ENCODE measurements at places on chromosomes 16 and 17.
A peak's percentile ranks its signal among the peaks of the same experiment; 100 is the strongest.

GRCh38 chr16:11276896-11277593, 765 bp upstream of the PRM2 start:
- no peak for DNase-seq

DNA sequence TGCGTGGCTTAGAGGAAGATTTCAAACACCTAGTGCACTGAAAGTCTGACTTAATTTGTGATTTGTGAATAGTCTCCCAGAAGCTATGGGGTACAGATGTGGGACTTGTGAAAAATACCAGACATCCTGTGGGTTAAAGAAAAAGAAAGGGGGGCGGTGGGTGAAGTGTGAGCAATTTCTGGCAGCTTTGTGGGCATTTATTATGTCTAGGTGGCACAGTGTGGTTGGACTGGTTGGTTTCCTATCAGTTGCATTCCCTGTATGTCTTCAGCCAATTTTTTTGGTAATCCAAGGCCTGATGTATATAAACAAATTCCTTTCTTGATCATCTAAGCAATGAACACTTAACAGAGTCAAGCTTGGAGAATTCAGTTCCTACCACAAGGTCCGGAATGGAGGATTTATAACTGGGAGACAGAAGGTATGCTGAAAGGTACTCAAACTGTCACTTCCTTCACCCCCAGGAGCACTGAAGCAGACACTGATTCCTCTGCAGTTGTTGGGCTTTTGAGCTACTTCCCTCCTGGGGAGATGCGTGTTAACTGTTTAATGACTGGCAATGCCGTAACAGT, 211.6 kb downstream of the WWOX start:
- no peak for DNase-seq

GRCh38 chr17:69669441-69670178, 255.1 kb downstream of the MAP2K6 start:
- DNase-seq, result no peak

DNA sequence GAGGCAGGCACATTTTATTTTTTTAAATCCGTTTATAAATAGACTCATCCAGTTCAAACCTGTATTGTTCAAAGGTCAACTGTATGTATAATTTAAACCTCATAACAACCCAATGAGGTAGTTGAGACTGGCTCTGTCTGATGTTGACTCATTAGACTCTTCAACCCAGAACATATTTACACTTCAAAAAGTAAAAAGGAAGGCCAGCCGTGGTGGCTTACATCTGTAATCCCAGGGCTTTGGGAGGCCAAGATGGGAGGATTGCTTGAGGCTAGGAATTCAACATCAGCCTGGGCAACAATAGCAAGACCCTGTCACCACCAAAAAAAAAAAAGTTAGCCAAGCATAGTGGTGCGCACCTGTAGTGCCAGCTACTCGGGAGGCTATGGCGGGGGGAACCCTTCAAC, 32.5 kb upstream of the DHRS7B start:
- no peak for DNase-seq

DNA sequence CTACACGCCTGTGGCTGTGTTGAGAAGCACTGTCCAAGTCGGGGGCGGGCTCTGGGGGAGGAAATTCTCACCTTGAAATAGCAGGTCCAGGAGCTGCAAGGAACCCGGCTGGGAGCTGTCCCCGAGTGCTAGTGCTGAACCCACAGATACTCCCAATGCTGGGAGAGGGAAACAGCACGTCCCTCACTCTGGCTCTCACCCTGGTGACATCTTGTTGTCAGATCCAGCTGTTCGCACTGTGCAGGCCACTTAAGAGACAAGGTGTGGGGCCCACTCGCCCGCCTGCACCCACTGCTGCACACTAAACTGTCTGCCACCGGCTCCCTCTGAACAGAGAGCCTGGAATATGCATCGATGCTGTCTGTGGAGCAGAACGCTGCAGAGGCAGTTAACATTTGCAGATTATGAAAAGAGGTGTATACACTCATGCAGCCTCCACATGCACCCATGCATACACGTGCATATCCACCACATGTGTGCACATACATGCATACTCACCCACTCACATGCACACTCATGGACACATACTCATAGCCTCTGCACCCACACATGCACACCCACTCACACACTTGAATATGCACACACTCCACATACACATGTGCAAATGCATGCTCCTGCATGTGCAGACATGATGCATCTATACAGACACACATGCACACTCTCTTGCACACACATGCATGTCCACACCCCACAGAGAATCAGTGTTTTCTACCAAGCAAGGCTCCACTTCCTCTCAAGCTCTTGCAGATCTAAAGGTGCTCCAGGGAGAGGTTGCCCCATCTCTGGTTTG, 42.0 kb downstream of the MGAT5B start:
- no peak for DNase-seq

DNA sequence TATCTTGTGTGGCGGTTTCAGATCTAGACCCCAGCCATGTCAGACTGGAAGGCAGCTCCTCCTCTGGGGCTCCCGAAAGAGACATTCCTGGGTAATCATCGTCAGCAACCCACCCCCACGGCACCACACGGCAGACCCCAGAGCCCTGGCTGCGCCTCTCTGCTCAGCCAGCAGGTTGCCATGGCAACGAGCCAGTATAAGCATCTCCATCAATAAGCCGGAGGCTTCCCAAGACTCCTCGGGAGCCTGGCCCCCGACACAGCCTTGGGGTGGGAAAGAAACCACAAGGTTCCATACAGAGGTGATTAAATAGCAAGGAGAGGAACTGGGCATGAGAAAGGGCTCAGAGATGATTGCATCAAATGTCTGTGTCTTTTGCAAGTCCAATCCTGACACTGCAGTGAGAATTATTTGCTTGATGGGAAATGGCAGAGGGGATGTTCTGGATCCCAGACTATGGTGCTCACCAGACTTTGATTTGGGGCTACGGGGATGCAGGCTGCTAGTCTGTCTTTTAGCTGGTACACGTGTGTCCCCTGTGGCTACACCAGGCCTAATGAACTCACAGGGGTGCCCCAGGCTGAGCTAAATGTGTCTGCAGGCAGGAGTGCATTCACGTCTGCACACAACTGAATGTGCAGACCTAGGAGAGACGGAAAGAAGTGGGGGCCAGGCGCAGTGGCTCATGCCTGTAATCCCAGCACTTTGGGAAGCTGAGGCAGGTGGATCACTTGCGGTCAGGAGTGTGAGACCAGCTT, 320.5 kb upstream of the TNRC6C start:
- DNase-seq, result no peak

- DNase-seq, result no peak
These were observed 445.7 kb upstream of the MAF start for GRCh38 chr16:80046261-80046660.

DNA sequence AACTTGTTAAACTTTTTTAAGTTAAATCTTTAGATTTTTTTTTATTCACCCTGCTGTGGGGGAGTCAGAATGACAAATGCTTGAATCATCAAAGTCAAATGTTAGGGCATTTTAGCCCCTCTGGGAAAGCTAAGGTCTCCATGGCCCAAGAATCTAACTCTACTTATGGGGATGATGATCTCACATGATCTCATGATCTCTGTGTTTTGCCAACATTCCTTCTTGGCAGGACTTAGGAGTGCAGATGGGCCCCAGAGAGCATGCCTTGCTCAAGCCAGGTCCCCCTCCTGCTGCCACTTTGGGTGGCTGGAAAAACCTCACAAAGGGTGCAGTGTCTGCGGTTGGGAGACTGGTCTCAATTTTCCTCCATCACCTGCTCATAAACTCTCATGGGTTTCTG, 108.6 kb downstream of the PRKCB start:
- DNase-seq, result no peak

- no peak for DNase-seq
These were observed 222.4 kb upstream of the AXIN2 start for GRCh38 chr17:65783845-65784334.

DNA sequence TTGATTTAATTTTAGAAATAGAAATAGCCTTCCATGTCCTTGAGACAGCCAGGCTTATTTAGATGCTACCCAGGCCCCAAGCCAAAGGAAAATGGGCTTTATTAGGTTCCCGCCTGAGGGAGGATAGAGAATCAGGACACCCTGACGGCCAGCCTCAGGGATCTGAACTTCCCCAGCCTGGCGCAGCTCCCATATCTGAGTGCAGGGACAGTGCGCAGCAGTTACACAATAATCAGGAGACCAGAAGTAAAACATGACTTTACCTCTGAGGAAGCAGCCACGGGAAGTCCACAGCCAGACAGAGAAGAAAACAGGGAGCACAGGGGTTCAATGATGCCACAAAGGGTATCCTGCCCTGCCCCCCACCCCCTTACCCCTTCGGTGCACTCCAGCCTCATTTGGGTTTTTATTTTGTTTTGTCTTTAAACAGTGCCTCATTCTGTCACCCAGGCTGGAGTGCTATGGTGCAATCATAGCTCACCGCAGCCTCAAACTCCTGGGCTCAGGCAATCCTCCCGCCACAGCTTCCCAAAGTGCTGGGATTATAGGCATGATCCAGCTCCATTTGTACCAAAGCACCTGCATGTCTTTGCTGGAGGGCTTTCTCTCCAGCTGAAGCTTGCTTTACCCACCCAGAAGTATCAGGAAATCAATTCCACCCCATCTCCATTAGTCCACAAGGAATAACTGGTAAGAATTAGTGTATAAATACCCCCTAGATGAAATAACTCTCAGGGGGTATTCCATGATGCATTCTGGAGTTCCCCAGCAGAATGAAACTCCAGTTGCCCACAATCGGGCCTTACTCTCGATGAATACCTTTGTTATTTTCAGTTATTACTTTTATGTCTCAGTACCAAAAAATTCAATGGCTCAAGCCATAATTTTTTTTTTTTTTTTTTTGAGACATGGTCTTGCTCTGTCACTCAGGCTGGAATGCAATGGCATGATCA, 21.9 kb downstream of the ORC6 start:
- no peak for DNase-seq

- DNase-seq, result no peak
These were observed 20.1 kb upstream of the ALDH3A1 start for GRCh38 chr17:19768046-19768782.

- DNase-seq, result no peak
These were observed 1.1 kb downstream of the PGAP6 start for GRCh38 chr16:380762-381011.

- peak; percentile 58 for DNase-seq
These were observed 7.5 kb downstream of the EPOP start for GRCh38 chr17:38667099-38667786.

DNA sequence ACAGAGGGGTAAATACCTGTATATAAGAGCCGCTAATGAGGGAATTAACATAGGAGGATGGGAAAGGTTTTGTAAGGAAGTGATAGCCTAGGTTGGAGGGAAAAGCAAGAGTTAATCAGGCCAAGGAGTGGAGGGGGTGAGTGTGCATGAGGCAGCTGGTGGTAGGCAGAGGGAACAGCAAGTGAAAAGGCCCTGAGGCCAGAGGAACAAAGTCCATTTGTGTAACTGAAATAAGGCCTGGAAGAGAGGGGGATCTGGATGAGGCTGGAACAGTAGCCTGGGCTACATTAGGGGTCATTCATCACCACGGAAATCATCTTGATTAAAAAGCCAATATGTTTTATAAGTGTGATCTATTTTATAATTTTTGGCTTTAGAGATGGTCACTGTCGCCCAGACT, 45.7 kb downstream of the FZD2 start:
- DNase-seq, result no peak

DNA sequence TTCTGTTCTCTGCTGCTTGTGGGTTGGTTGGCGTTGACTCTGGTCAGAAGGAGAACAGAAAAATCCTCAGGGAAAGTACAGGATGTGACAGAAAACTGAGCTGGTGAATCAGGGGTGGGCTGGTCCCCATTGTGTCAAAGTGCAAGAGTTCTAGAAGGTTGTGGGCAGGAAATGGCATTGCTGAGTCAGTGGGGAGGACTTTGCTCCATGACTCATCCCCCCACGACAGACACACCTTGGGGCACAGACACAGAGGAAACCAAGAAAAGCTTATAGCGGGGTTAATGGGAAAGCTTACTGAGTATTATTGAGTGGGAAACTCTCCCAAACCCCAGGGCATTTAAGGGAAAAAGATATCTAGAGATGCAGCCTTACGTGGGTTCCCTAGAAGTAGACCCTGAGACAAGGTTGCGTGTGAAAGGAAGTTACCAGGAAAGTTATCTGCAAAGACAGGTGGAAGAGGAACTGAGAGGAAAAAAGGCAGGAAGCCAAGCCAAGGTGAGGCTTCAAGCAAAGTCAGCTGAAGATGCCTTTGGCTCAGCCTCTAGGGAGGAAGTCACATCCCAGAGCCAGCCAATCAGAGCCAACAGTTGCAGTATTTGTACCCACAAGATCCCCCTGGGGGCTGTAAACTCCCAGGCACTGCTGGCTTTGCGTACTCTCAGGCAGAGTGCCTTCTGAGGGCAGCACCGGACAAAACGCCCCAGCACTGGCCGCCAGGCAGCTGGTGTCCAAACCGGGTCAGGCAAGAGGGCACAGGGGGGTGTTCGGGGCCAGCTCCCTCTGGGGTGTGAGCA, 86.4 kb downstream of the FOXL1 start:
- DNase-seq, result no peak
